ENCODE measurements at places on chromosomes 3 and 15. TPM values are rescaled to one million over a fixed set of nuclear protein-coding genes. Genes with fewer than 3 reads are reported as not detected.

The TICRR gene
- total RNA-seq: 1.7 TPM

The GOLIM4 gene
- 72.7 TPM for total RNA-seq

The GRK7 gene
- total RNA-seq: not detected

The NOX5 gene
- total RNA-seq: 0.39 TPM

The ATP8B4 gene
- total RNA-seq: 1.7 TPM

The C3orf85 gene
- total RNA-seq: not detected

The ADAMTSL3 gene
- 1.6 TPM for total RNA-seq

The CACNA2D3 gene
- 0.03 TPM for total RNA-seq

The AP4E1 gene
- 13.0 TPM for total RNA-seq

The ZPLD1 gene
- total RNA-seq: 1.1 TPM

The GXYLT2 gene
- total RNA-seq: 33.5 TPM

The MGA gene
- total RNA-seq: 34.6 TPM

The IFT80 gene
- 37.0 TPM for total RNA-seq

The CCDC191 gene
- 2.4 TPM for total RNA-seq

The IL5RA gene
- not detected for total RNA-seq

The CHSY1 gene
- total RNA-seq: 101 TPM

The EXD1 gene
- total RNA-seq: not detected

The TRPM1 gene
- not detected for total RNA-seq

The AEN gene
- total RNA-seq: 71.6 TPM

The TEX55 gene
- total RNA-seq: not detected

The CCR8 gene
- not detected for total RNA-seq

The NCK1 gene
- 39.1 TPM for total RNA-seq

The C15orf62 gene
- not detected for total RNA-seq

The IGSF11 gene
- under 0.01 TPM for total RNA-seq

The STRA6 gene
- 0.59 TPM for total RNA-seq

The ZNF80 gene
- total RNA-seq: not detected

The PLSCR5 gene
- total RNA-seq: not detected

Data from smooth muscle cell of the pulmonary artery (primary cell).